AG20443 (cell line): ENCODE measurements at places on chromosomes 4 and X.
A peak's percentile ranks its signal among the peaks of the same experiment; 100 is the strongest.

DNA sequence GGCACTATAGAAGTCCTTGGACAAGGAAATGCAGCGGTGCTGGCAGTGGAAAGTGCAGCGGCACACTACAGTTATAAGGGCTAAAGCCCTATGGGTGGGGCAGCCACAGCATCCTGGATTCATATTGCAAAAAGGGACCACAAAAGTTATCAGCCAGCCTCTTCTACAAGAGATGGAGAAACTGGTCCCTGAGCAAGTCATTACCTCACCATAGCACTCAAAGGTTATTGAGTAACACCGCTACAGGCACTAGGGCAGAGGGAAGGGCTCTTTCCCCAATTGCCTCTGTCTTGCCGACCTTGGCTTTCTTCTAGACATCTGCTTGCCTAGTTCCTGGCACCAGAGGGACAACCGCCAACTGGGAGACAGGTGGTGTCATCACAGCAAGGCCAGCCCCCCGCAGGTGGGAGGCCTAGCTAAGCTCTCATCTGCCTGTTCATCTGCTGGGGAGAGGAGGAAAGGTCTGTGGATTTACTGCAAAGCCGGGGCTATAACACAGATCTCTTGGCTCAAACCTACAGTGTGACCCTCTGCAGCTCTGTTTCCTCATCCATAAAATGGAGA, 600.0 kb downstream of the BCOR start:
- DNase-seq, result no peak

DNA sequence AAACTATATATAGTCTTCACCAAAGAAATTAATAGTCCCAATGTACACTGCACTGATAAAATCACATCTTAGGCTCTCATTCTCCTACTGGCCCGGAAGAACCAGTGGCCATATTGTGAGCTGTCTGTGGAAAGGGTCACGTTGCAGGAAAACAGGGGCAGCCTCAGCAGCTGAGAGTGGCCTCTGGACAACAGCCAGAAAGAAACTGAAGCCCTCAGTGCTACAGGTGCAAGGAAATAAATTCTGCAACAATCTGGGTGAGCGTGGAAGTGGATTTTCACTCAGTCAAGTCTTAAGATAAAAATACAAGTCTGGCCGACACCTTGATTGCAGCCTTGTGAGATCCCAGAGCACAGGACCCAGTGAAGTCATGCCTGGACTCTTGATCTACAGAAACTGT, 3.2 kb upstream of the SLC25A14 start:
- DNase-seq, result no peak

- peak; percentile 58 for DNase-seq
Observed at GRCh38 chrX:103919270-103919637, 43.2 kb upstream of the TMSB15B start.

GRCh38 chrX:143634309-143634662, 1.6 kb downstream of the SLITRK4 start:
- DNase-seq, result no peak

DNA sequence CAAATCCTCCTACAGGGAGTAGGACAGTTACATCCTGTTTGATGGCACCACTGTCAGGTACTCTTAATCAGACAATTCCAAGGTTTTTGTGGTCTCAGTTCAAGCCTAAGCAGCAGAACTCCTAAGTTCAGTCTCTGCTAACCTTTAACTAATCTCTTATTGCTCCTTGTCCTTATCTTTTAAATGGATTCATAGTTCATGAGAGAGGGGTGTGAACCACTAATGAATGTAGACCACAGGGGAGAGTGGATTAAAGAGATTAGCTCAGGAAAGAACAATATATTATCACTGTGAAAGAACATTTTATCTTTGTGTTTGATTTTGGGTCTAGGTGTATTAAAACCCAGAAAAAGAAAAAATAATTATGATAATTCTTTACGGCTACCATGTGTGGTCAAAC, 168.9 kb downstream of the DCK start:
- DNase-seq, result no peak

DNA sequence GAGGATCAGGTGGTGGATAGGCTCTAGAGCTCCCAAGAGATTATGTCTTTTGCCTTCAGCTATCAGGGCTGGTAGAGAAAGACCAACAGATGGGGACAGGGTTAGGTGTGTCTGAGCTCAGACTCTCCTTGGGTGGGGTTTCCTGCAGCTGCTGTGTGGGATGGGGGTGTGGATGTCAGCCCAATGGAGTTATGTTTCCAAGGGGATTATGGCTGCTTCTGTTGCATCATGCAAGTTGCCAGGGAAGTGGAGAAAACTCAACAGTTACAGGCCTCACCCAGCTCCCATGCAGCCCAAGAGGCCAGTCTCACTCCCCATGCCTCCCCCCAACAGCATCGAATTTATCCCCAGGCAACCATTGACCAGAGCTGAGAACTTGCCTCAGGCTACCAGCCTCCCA, 80.2 kb upstream of the CDX4 start:
- no peak for DNase-seq

GRCh38 chr4:103156106-103156505, 42.0 kb downstream of the CENPE start:
- no peak for DNase-seq

- no peak for DNase-seq
Observed at GRCh38 chr4:76060506-76060905, 14.0 kb upstream of the ART3 start.

DNA sequence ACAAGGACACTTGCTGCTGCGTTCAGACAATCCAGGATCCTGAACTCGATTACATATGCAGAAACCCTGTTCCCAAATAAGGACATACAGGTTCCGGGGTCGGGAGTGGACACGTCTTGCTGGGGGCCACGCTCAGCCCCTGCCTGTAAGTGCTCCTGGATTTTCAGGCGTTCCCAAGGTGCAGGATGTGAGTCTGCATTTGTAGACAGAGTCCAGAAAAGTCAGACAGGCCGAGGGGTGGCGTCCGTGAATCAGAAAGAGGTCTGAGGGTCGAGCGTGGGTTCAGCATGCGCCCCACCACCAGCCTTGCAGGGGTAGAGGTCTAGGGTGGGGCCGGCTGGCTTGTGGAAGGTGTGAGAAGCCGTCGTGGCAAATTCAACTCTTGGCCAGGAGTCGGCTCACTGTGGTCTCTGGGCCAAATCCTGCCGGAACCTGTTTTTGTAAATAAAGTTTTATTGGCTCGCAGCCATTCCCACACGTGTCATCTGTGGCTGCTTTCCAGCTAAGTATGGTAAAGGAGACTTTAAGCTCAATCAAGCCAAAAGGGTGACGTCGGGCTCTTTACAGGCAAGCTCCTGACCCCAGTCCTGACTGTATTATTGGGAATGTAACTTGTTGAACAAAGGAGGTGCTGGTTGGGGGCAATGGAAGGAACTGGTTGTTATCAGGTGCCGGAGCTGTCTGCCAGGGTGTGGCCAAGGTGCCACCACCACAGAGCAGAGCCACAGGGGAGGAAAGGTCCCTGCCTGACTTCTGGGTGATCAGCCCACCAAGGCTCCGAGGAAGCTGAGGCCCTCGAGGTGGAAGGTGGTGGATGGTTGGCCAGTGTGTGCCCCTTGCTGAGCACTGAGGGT, 7.4 kb downstream of the DOK7 start:
- DNase-seq, result no peak

GRCh38 chrX:42746606-42747005, 31.4 kb downstream of the PPP1R2C start:
- peak; percentile 59 for DNase-seq
